Uterus (tissue), 4 donors: ENCODE measurements at places on chromosomes 3 and 15.
A peak's percentile ranks its signal among the peaks of the same experiment; 100 is the strongest.

GRCh38 chr3:126399351-126399735 is 4.6 kb downstream of the CFAP100 start:
- no peak for DNase-seq

DNA sequence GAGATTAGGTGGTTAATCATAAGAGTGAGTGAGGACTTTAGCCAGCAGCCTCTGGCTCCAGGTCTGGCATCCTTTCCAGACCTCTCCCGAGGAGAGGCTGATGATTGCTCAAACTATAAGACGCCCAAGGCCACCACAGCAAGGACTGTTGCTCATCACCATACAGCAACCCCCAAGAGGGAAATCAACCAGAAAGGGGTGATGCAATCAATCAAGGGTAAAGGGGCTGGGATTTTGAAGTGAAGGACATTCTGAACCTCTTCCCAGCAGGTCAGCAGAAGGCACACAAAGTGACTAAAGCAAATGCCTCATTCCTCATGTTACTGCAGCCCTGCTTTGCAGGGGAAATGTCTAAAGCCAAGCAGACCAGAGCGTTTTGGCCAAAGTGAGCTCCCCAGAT is 247.3 kb upstream of the IGF1R start:
- no peak for DNase-seq

DNA sequence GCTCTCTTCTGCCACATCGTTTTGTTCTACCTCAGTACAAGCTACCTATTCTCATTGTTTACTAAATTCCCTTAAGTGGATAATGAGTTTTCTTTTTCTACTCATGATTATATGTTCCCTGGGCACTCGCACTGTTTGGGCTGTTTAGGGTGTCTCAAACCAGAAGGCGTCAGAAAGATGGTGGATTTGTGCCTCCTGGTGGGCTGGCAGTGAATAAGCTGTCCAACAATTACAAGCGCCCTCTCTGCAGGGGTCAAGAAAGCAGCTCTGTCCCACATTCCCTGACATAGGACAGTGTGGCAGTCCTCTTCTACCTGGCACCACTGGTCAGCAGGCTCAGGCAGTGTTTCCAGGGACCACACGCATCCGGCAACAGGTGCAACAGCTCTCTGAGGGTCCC is 173.4 kb upstream of the PPP2R3A start:
- no peak for DNase-seq

- DNase-seq, result no peak
These were observed 9.0 kb downstream of the PIK3R4 start for GRCh38 chr3:130737622-130738021.

GRCh38 chr15:67510597-67511190 is 10.2 kb upstream of the C15orf61 start:
- no peak for DNase-seq

DNA sequence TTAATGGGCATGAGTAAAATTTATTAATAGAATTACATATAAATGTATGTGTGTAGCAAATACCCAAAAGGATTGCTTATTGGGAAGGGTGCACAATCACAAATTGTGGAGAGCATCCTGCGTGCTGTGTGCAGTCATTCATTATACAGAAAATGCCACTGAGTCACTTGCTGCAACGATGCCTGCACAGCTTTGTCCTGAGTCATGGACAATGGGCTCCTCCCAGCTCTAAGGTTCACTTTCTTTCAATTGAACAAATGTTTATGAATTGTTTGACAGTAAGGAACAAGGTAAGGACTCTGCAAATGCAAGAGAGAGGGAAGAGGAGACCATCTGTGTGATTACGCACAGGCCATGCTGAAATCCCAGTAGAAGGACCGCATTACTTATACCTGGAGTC is 18.7 kb downstream of the CFAP161 start:
- no peak for DNase-seq

- no peak for DNase-seq
These were observed 331.1 kb downstream of the C3orf38 start for GRCh38 chr3:88480822-88481221.

- no peak for DNase-seq
These were observed 2.0 kb downstream of the OR4F15 start for GRCh38 chr15:101813803-101814534.

DNA sequence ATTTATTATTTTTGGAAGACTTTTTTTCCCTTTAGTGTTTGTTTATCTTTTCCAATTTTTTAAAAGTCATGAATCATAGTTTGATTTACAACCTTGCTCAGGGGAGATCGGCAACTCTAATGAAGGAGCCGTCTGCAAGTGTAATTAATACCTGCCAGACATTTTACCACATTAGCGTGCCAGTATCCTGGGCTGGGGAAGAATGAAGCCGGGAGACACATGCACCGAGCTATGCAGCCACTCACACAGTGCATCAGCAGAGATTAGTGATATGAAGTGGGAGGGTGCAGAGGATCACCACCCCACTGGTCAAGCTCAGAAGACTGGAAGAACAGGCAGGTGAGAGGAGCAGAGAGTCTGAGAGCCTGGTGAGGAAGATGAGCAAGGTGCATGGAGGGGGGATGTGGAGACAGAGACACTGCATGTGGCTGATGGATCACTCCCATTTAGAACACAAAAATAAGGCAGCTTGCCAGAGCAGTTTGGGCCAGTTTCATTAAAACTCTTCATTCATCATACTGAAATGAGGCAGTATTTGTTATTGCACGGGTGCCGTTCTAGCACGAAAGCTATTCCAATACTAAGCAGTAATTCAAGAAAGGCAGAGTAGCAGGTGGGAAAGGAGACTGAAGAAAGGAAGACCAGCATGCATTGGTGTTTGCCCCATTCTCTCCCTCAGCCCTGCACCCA is 821.6 kb downstream of the TUSC7 start:
- no peak for DNase-seq

GRCh38 chr3:1578124-1578806 is 485.4 kb downstream of the CNTN6 start:
- DNase-seq, result no peak

DNA sequence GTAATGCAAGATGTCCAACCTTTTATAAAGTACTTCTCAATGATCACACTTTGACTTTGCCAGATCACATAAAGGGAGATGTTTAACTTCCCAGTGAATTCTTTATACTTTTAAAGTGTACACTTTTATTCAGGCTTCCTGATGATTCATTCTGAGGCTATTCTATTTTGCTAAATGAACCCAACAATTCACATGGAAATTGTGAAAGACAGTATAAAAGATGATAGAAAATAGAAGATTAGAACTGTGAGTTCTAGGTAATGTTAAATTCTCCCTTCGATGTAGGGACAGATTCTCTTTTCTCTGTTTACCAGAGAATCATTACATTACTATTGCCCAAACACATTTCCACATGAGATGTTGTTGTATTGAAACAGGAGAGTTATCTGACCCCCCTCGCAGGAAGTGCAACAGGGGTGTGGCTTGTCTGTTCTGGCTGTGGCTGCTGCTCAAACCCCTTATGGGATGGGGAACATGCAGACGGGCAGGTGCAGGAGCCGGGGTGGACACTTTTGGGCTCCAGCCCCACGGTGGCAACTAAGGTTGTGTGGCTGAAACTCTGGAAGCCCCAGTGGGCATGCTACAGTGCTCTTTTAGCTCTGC is 131.3 kb upstream of the LRTM1 start:
- no peak for DNase-seq

GRCh38 chr15:84599906-84600305 is 903 bp upstream of the ZSCAN2 start:
- no peak for DNase-seq

- no peak for DNase-seq
These were observed 72.8 kb downstream of the SLC9A9 start for GRCh38 chr3:143775459-143775858.

DNA sequence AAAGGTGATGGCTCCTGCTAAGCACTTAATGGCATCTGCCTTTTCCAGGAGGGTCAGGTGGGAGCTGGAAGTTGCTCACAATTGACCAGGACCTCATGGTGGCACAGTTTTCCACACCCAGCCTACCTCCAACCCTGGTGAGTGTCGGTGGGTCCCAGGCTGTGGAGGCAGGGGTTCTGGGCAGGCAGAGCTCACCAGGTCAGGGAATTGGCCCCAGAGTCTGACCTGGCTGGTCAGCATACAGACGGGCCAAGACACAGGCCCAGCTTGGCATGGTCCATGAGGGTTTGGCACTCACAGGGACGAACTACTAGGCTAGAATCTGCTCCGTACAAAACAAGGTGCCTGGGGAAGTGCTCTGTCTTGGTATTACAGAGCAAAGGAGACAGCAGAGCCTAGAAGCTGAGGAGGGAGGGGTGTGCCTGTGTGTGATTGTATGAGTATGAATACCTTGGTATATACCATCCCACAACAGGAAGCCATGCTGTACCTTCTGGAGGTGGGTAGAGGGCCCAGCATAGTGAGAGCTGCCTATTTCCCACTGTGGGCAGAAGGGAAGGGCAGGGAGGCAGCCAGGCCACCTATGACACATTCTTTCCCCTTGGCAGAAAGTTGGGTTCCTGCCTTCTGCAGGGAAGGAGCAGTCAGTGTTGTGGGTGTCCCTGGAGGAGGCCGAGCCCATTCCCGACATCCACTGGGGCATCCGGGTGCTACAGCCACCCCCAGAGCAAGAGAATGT is 6.5 kb downstream of the APEH start:
- DNase-seq, result no peak

- DNase-seq, result no peak
These were observed 62.0 kb upstream of the TRIM71 start for GRCh38 chr3:32755761-32756160.

DNA sequence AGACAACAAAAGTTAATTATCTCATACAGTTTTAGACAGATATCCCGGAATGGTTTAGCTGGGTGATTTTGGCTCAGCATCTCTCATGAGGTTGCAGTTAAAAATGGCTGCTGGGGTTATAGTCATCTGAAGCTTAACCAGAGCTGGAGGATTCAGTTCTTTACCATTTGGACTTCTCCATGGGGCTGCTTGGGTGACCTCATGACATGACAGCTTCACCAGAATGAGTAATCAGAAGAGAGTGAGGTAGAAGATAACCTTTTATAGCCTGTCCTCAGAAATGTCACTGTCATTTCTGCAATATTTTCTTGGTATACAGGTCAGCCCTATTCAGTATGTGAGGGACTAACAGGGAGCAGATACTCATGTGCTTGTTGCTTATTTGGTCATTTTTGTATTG is 30.9 kb downstream of the TFG start:
- DNase-seq, result no peak

- DNase-seq, result no peak
These were observed 102.3 kb upstream of the PROK2 start for GRCh38 chr3:71887256-71887655.

GRCh38 chr3:50635066-50635465 is 18.1 kb downstream of the MAPKAPK3 start:
- DNase-seq, result no peak

DNA sequence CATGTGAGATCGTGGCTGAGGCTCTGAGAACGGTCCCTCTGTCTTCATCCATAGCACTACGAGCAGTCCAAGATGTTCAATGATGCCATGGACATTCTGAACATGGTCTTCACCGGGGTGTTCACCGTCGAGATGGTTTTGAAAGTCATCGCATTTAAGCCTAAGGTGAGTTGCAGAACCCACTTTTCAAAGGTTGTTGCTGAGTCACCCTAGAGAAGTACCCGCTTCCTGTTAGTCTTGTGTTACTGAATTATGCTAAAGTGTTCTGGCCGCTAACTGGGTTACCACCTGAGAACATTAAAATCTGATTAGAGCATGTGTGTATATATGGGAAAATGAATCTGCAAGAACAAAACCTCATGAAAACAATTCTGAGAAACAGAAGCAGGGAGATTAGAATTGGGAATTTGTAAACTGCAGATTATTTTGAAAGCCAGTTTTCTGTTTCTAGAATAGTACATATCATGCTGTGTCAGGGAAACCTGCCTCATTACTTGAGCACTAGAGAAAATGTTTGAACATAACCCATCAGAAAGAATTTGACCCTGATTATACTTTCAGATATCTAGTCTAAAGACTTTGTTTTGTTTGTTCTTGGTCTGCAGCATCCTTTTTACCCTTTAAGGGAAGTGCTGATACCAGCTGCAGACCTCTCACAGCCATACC is 92.6 kb downstream of the CHDH start:
- DNase-seq, result no peak

GRCh38 chr15:73426323-73426994 is 16.5 kb upstream of the REC114 start:
- no peak for DNase-seq

DNA sequence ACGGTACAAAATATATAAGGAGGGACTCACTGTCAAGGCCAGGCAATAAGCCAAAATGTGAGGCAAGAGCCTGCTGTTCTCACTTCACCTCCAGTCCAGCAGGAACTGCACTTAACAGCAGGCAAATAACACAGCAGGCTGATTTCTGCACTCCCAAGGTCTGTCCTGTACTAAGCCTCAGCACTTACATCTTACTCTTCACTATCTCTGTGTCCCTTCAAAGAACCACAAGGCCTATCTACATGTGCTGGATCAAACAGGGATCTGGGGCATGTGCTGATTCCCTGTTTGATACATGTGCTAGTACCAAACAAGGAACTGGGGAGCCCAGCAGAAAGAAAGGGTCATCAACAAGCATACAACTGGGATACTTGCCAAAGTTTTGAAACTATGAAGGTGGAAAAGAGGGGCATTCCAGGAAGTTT is 22.2 kb downstream of the UACA start:
- DNase-seq, result peak; percentile 68

DNA sequence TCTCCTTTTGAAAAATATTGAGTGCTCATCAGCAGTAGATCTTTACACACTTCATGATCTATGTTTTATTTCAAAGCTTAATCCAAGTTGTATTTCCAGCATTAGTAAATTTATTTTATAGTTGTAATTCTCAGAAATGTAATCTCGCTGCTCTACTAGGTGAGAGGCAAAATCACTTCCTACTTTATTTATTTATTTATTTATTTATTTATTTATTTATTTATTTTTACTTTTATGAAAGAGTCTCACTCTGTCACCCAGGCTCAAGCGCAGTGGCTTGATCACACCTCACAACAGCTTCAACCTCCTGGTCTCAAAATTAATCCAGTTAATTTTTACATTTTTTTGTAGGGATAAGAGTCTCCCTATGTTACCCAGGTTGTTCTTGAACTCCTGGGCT is 127.9 kb downstream of the CHL1 start:
- no peak for DNase-seq

- DNase-seq, result no peak
These were observed 1700.3 kb downstream of the OTOL1 start for GRCh38 chr3:163196815-163197374.

- peak; percentile 18 for DNase-seq
These were observed 387 bp downstream of the GNB4 start for GRCh38 chr3:179450901-179451264.

GRCh38 chr3:127762077-127762786 is 60.1 kb downstream of the MGLL start:
- DNase-seq, result no peak

DNA sequence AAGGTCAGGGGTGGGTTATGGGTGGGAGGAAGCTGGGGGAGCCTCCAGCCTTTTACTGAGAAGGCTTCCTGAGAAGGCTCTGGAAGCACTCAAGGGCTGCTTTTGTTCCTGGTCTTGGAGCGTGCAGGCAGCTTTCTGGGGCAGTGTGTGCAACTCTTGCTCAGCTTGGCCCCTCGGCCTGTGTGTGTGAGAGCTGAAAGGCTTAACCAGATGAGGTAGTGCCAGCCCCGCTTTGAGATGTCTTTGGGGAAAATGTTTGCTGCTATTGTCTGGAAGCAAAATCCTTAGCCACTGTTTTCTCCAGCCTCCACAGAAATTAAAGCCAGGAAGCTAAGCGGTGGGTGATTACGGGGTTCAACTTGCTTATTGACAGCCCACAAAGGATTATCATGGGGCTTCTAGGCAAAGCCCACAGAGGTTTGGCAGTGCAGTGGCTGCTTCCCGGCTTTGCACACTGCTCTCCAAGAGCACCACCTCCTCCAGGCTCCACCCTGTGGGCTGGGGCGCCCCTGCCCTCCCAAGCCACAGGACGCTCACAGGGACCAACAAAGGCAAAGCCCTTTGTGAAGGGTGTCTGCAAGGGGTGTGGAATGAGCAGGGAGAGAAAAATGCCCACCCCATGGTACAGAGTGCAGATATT is 121.7 kb upstream of the TLE3 start:
- DNase-seq, result no peak
